Activated B cell treated with CpG ODN at 0.5 μM for 24 hours (primary cell): ENCODE measurements at places on chromosomes 13 and 19. TPM values are rescaled to one million over a fixed set of nuclear protein-coding genes. Genes with fewer than 3 reads are reported as not detected.

KIR2DL3 gene
- not detected in 2 replicates for total RNA-seq

ELANE gene
- not detected in 2 replicates for total RNA-seq

GRK1 gene
- total RNA-seq = 0.07 and 0.44 TPM in 2 replicates

CYP2S1 gene
- not detected in 2 replicates for total RNA-seq

SELENOV gene
- total RNA-seq = not detected in 2 replicates

F2RL3 gene
- total RNA-seq = 0.58 and 0.83 TPM in 2 replicates

MAST1 gene
- total RNA-seq = 0.20 and 0.66 TPM in 2 replicates

TBXA2R gene
- total RNA-seq = 0.39 and 0.47 TPM in 2 replicates

FSD1 gene
- 1.4 and 2.6 TPM in 2 replicates for total RNA-seq

SIGLEC10 gene
- 50.3 and 52.2 TPM in 2 replicates for total RNA-seq

LAIR1 gene
- 30.5 and 31.0 TPM in 2 replicates for total RNA-seq

KLK1 gene
- 10.0 and 13.0 TPM in 2 replicates for total RNA-seq

GARIN5A gene
- total RNA-seq = 0.29 and 0.67 TPM in 2 replicates

SSC5D gene
- total RNA-seq = 0.17 and 0.20 TPM in 2 replicates

DNA sequence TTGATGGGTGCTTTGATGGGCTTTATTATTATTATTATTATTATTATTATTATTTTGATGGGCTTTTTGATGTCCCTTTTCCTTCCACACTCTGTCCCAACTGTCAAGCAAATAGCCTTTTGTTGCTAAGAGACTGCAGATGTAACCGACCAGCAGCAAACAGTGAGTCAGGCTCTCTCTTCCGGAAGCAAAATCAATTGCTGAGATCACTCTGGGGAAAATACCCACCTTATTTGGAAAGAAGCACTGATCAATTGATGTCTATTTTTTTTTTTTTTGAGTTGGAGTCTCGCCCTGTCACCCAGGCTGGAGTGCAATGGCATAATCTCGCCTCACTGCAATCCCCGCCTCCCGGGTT, 2.9 kb downstream of the LDLR start:
- no peak for DNase-seq

DNA sequence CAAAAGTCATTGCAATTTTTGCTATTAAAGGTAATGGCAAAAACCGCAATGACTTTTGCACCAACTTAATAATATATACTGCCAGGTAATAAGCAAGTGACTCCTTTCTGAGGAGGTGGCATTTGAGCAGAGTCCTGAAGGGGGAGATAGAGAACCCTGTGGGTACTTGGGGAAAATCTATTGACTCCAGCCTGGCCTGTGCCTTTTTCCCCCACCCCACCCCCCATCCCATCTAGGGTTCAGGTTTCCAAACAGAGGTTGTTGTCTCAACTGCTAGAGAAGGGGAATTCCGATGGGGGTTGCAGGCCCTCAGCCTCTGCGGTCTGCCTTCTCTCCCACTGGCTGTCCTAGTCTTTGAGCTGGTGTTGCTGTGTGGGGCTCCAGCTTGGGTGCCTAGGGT, 11.5 kb downstream of the S1PR2 start:
- no peak for DNase-seq

- no peak for DNase-seq
These were observed 14.9 kb downstream of the COG3 start for GRCh38 chr13:45479661-45480060.

DNA sequence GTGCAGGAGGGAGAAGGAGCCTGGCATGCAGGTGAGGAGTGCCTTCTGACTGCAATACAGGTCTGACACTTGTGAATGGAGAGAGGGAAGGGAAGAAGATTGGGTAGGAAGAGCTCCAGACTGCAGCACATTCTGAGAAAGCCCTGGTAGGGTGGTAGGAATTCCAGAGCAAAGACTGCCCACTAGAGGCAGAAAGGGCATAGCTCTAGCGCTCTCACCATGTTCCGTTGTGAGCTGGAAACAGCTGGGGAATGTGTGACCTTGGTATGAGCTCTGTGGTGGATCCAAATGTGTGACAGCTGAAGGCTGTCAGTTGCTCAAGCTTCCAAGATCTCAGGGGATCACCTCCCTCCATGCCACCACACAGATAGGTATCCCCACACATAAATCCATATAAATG, 2.9 kb upstream of the MTUS2 start:
- DNase-seq = no peak

GRCh38 chr19:36008336-36008978, at the start of gene SYNE4:
Gene SYNE4, minus strand, starts transcription at chr19:36008813. Its CDS starts 132 bp downstream, at chr19:36008681.
- no peak for DNase-seq

GRCh38 chr19:29285878-29286277, 72.9 kb upstream of the UQCRFS1 start:
- no peak for DNase-seq

DNA sequence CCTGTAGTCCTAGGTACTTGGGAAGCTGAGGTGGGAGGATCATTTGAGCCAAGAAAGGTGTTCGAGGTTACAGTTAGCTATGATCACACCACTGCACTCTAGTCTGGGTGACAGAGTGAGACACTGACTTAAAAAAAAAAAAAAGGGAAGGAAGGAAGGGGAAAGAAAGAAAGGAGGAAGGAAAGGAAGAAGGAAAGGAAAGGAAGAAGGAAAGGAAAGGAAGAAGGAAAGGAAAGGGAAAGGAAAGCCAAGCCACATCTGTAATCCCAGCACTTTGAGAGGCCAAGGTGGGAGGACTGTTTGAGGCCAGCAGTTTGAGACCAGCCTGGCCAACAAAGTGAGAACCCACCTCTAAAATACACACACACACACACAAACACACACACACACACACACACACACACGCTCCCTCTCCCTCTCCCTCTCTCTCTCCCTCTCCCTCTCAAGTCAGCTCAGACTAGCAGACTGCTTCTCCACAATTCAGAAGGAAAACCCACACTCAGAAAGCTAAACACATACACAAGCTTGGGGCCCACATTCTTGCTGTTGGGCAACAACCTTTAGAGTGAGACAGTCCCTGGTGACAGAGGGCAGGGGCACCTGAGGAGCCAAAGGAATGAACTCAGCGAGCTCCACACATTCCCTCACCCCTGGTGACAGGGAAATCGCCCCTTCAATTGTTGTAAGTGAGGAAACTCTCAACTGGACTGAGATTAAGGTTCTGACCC, 2.7 kb downstream of the ZNF709 start:
- no peak for DNase-seq

- DNase-seq = no peak
These were observed 712.7 kb downstream of the UQCRFS1 start for GRCh38 chr19:28500296-28500695.

- no peak for DNase-seq
These were observed 13.3 kb downstream of the C3 start for GRCh38 chr19:6707011-6707657.

- no peak for DNase-seq
These were observed 5.1 kb downstream of the FSTL3 start for GRCh38 chr19:681029-682019.

DNA sequence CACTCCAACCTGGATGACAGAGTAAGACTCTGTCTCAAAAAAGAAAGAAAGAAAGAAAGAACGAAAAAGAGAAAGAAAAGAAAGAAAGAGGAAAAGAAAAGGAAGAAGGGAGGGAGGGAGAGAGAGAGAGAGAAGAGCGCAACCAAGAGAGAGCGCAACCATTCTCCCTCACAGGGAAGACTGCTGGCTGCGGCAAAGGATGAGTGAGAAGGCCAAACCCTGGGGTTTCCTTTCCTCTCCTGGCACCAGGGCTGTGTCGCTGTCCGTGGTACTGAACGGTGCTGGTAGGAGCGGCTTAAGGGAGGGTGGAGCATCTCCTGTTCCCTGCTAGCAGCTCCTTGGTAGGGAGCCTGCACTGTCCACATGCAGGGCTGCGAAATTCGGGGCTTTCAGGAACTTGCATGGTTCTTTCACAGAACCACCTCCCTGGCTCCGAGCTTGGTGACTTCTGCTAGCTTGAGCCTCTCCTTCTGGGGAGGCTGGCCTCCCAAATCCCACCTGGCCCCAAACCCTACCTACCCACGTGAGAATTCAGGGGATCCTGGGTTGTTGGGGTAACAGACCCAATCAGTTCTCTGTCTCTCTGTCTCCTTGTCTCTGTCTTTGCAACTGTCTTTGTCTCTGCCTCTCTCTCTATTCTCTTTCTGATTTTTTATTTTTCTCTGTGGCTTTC, 51.1 kb upstream of the ZNRF4 start:
- DNase-seq = peak; percentile 44

DNA sequence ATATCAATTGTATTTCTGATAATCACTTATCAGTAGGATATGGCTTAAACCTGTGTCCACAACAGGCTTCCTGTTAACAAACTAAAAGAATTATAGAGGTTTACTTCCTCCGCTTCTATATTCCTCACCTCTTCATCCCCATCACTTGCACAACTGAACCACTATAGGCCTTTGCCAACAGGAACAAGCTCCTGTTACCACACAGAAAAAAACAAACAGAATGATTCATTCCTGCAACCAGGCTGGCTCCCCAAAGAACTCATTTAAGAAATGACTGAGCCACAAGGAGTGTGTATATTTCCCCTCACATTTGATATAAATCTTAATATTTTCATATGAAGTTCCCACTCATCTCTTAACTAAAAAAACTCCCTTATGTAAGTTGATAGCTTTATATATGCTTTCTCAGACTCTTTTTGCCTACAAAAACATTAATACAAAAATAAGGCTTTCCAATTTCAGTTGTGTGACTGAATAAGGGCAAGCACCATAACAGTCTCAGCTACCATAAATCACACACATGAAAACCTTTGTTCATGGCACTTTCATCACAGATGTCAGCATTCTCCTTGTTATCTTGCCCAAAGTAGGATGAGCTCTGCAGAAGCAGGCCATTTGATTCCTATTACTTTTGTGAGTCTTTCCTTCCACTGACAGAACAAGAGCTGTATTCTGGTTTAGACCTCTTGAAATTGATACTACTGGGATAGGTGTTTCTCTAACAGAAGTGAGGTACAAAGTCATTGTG, 366.8 kb downstream of the SLITRK1 start:
- DNase-seq = no peak

DNA sequence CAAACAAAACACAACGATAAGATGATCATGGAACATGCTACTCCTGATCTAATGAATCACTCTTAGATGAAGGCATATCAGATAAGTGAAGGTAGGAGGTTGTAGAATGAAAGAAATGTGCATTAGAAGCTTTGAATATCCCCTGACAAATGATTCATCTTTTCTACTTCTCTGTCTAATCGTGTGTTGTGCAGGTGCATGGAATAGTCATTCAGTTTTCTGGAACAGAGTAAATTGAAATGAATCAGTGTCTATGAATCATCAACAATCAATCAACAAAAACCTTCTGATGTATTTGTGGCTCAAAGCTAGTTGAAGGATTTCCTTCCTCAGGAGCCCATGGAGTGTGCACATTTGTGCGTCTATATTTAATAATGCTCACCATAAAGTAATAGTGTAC, 1290.4 kb upstream of the PCDH20 start:
- no peak for DNase-seq

- DNase-seq = no peak
These were observed 14.3 kb downstream of the BCAT2 start for GRCh38 chr19:48796298-48797083.

DNA sequence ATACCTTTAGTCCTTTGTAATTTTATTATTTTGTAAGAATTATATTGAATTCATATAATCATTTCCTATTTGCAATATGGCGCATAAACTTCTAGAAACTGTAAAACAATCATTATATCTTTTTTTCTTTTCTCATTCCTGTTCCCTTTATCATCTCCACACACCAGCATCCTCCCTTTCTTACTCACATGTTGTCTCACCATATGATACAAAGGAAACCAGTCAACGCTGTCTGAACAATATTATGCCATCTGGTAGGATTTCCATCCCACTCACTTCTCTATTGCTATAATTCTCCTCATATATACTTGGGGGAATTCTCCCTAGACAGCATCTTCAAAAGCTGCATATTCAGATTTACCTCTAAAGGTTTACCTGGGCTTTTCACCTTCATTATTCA, 389.8 kb downstream of the NDFIP2 start:
- no peak for DNase-seq

DNA sequence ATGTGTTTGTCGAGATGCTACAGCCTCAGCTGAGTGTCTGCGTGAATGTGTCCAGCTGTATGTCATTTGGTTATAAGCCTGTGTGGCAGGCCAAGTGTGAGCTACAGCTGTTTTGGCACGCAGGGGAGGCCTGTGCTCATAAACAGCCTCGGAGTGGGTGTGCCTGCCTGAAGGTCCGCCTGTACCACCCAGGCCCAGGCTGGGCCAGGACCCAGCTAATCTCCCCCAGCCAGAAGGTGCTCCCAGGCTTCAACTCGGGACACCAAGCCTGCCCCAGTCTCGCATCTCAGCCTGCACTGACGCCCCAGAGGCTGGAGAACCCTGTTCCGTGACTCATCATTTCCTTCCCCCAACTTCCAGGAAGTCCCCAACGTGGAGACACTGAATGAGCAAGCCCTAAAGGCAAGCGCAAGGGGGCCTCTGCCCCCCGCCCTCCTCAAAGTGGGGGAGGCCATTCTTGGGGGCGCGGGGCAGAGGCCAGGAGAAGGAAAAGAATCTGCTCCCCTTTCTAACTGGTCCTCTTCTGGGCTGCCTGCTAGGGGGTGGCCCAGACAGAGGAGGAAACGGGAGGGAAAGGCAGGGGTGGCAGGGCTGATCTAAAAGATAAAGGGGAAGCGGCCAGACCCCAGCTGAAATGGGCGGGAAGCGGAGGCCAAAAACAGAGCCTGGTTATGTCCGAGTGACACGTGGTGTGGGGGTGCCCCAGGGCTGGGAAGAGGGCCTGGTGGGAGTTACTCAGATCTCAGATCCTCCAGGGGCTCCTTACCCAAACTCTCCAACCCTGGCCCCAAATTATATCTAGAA, 2.0 kb downstream of the SLC1A5 start:
- DNase-seq = peak; percentile 66

GRCh38 chr13:68030152-68030809, 800.1 kb upstream of the PCDH9 start:
- DNase-seq = no peak

DNA sequence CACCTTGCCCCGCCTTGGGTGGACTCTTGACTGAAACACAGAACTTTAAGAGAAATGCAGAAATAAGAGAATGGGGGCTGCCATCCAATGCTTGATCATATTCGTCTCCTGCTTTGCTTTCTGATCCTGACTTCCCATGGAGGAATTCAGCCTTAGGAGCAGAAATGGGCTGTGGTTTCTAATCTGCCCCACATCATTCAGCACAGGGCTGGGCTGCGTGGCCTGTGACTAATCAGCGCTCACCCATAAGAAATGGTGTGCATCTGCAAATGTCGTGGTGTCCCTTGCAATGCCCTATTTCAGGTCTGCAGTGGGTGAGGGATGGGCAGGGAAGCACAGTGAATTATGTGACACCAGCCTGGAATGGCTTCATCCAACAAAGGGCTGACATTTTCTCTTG, 60.7 kb upstream of the URI1 start:
- DNase-seq = no peak

DNA sequence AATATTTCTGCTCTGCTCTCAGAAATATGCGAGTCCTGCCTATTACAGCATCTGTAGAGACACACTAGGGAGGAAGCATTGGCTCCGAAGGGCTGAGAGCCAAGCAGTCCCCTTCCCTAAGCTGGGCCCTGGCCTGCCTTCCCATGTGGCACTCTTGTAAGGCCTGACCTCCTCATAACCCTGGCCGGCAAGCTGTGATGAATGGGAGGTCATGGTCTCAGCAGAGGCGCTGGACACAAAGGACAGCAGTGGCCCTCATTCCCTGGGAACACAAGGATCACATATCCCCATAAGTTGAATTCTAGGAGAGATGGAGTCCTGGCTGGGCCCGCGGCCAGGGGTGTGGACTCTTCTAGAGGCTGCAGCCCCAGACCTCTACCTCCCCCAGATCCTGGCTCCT, 483.3 kb downstream of the ZNF536 start:
- DNase-seq = no peak
